Esophagus mucosa (tissue), 1 donor: ENCODE measurements at places on chromosomes 7 and 10. TPM values are rescaled to one million over a fixed set of nuclear protein-coding genes. Genes with fewer than 3 reads are reported as not detected.
A peak's percentile ranks its signal among the peaks of the same experiment; 100 is the strongest.

Gene CTAGE8
- 1.8 TPM for total RNA-seq

Gene EPHA1
- total RNA-seq, result 79.0 TPM

Gene ADARB2
- 0.20 TPM for total RNA-seq

Gene ECHDC3
- total RNA-seq, result 17.8 TPM

DNA sequence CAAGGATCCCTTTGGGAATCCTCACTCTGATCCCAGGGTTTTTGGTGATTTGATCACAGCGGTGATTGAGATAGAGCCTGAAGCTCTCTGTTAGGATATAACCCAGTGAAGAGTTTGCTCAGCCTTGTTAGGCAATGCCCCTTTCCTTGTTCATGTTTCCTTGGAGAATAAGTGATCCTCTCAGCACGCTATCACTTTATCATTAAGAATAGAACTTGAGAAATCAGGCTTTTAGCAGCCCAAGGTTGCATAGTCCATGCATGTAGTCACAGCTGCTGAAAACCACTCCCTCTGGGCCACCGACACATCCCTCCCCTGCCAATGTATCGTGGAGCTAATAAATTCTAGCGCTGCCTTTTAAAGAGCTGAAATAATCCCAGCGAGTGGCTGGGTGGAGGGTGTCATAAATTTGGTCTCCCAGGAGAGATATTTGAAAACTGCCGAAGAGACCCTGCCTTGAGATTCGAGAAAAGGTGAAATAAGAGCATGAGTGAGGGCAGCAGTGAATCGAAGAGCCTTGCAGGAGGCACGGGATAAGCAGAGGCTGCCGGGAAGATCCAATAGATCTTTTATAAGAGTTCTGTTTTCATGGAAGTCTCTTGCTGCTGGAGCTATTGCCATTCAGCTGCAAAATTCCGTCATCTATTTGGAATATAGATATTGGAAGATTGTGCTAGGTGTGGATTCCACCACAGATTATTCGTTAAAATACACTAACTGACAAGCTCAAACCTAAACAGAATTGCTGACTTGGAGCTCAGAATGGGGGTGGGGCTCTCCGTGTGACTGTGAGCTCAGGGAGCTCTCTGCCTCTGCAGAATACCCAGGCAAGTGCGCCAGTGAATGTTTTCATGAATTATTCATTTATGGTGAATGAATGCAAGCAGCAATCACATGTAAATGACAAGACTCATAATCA, 249.8 kb downstream of the TRIL start:
- ATAC-seq, result no peak

DNA sequence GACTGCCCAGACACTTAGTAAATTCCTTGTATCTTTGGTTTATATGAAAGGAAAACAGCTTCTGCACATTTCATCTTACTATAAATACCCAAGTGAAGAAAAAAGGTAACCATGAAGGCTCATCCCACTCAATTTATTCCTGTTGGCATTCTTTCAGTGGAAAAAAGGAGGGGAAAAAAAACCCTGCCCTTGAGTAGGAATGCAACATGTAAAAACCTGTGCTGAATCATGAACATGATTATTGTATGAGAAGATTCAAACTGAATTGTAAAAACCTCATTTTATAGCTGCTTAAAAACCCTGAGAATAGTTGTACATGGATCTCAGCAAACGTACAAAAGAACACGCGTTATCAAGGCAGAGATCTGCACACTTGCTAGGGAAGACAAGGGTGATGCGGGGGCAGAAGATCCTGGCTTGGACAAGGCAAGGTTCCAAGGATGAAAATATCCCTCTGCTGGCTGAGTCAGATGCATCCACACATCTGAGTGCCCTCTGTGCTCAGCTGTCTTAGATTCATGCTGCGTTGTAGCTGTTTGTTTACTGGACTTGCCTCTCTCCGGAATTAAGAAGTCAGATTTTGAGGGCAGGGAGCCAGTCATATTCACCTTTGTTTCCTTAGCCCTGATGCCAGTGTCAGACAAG, 658.2 kb downstream of the PARD3 start:
- peak; percentile 55 for ATAC-seq

GRCh38 chr7:134433430-134433829, 25.5 kb downstream of the AKR1B1 start:
- ATAC-seq, result no peak

- ATAC-seq, result no peak
Observed at GRCh38 chr10:7475046-7475911, 64.4 kb upstream of the SFMBT2 start.
